Nephron progenitor cell (in vitro differentiated cells): ENCODE measurements at places on chromosomes 11 and 22.

DNA sequence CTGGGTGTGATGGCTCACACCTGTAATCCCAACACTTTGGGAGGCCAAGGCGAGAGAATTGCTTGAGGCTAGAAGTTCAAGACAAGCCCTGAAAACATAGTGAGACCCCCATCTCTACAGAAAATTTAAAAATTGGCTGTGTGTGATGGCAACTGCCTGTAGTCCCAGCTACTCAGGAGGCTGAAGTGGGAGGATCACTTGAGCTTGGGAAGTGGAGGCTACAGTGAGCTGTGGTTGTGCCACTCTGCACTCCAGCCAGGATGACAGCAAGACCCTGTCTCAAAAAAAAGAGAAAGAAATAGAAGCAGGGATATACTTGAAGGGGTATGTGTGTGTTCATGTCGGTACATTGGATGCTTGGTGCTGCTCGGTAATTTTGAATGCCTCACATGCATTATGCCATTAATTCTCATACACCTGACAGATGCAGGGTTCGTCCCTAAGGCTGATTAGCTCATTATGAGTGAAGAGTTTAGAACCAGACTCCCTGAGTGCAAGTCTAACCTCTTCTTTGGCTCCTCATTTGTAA is 14.0 kb downstream of the CRKL start:
- no peak for DNase-seq

- no peak for DNase-seq
Observed at GRCh38 chr11:130313383-130314183, 1.1 kb downstream of the ZBTB44 start.

DNA sequence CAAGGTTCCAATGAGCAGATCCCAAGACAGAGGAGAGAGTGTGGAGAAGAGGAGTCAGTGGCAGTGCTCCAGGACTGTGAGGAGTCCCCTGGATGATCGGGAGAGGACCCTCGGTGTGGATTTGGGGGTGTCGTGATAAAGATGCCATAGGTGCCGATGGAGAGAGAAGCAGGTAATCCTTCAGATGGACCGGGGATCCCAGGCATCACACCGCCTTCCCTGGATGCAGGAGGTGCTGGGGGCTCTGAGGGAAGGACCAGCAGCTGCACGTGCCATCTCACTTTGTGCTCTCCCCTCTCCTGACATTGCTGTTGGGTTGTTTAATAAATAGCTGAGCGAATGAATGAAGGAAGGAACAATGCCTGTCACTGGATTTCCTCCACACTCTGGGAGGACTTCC is 744.1 kb downstream of the BRD1 start:
- DNase-seq, result no peak

DNA sequence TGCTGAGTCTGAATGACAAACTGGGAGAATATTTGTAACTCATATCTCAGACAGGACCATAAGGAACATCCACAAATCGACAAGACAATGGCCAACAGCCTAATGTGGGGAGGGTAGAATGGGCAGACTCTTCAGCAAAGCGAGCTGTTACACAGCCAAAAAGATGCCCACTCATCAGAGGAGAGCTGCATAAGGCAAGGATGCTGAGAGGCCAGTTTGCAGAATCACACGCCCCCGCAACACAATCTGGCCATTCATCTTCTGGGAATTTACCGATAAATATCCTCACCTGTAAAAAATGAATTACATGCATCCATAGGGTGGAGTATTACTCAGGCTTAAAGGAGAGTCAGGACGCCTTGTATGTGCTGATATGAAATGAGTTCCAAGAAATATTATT is 57.5 kb upstream of the SLC22A12 start:
- no peak for DNase-seq

DNA sequence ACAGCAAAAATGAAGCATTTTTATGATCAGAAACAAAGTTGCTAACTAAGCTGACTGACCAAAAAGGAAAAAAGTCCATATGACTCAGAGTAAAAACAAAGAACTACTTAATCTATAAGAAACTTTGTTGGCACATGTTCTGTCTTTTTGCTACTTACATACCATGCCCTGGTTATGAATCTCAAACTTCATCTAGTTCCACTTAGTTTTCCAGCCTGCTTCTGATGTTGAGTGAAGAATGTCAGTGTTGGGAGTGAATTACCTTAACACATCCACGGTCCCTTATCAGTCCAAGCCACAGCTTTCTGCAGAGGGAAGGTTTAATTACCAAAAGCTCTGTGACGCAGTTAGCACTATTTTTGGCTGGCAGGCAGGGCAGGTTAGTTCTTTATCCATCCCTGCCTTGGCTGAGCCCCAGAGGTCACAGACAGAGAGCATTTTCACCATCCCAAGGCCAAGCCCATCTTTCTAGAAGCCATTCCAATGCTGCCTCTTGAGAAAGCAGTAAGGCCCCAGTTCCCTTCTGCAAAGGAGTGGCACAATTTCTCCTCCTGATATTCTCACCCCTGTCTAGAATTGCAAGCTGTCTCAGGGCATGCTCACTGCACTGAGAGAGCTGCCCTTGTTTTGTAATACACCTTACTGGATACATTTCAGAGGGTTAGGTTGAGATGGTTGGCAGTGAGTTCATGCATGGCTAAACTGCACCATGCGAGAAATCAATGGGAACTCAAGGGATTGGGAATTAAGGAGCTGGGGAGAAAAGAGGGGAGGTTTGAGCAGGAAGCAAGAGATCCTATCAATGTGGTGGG is 67.1 kb downstream of the SLC1A2 start:
- DNase-seq, result no peak

DNA sequence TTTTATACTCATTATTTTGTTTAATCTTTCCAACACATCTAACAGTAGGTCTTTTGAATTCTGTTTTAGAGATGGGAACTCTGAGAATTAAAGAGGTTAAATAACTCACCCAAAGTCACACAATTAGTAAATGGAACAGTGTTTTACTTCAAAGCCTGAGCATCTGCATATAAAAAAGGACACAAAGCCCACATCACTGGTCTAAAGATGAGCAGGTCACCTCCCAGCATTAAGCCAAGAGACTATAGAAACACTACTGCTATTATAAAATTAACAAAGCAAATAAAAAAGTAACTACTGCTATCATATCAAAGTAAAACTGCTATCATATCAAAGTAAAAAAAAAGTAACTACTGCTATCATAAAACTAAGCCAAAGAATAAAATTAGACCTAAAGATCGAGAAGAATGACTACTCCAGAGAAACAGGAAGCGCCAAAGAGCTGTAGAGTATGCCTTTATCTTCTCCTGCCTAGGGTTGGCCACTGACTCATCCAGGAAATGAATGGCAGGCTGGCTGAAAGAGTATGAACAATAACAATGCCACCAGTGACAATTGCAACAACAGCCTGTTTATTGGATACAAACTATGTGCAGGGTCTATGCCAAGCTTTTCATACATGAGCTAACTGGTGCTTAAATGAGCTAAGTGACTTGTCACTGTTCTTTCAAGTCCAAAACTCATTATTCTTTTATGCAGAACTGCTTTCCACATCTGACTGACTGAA is 1153.0 kb upstream of the TENM4 start:
- DNase-seq, result no peak

DNA sequence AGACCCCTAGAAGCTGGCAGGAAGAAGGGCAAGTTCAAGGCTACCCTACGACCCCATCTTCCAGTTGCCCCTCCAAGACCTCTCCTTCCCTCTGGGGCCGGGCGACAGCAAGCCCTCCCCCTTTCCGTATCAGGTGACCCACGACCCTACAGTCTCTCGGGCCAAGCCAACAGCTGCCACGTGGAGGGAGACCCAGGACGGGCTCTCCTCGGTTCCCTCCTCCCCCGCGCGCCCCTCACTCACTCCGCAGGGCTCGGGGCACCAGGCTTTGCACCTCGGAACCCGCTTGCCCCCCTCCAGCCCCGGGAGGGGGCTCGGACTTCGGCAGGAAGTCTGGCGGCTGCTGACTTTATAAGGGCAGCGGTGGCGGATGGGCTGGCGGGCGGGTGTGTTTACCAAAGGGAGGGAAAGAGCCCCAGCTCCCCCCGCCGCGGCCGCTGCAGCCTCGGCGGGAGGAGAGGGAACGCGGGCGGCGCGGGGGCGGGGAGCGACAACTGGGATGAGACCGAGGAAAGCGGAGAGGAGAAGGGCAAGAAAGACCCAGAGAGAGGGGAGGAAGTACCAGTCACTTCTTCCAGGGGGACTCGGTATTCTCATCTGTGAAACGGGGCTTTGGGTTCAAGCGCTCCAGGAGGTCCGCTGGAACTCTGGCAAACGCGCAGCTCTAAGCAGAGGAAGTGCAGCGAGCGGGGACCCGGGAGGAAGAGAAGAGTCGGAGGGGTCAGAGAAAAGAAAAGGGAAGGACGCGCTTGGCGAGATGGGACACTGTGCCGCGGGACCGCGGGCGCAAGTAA is 767 bp downstream of the SLC43A1 start:
- DNase-seq, result peak; percentile 61

DNA sequence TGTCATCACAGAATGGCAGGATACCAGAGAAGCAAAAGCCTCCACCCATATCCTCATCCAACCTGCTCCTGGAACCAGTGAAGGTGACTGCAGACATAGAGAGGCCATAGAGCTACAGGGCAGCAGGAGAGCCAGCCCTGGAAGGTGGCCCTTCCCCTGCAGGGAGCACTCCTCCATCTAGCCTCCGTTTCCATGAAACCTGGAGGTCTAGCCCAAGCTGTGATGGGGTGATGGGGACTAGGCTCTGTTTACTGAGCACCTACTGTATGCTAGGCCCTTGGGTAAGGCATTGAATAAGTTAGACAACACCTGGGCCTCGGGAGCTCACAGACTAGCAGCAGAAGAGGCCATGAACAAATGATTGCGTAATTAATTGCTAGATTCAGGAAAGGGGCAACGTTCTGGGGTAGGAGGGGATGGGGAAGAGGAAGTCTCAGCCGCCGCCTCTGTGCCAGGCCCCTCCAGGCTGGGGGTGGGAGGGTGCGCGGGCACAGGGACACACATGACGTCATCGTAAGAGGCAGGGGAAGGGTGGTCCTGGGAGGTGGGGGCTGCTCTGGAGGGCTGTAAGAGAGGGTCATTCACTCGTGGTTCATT is 784 bp upstream of the SYNGR1 start:
- no peak for DNase-seq

- peak; percentile 64 for DNase-seq
Observed at GRCh38 chr11:76919887-76920746, 59.4 kb downstream of the ACER3 start.

- peak; percentile 87 for DNase-seq
Observed at GRCh38 chr11:128172046-128172878, 415.1 kb downstream of the ETS1 start.

DNA sequence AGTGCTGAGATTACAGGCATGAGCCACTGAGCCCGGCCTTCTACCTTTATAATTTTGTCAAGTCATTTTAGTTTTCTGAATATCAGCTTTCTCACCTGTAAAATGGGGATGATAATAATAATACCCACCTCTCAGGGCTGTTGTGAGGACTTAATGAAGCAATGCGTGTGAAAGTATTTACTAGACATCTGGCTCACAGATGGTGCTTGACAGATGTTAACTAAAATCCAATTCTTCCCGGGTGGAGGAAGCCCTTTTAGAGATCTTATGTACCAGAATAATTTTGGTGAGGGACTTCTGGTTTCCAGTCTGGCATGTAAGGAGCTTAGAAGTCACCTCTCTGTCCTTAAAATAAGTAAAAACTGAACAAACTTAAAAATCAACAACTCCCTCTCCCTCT is 43.7 kb upstream of the NUP160 start:
- DNase-seq, result no peak

- no peak for DNase-seq
Observed at GRCh38 chr22:27417421-27417814, 384.1 kb downstream of the MN1 start.

DNA sequence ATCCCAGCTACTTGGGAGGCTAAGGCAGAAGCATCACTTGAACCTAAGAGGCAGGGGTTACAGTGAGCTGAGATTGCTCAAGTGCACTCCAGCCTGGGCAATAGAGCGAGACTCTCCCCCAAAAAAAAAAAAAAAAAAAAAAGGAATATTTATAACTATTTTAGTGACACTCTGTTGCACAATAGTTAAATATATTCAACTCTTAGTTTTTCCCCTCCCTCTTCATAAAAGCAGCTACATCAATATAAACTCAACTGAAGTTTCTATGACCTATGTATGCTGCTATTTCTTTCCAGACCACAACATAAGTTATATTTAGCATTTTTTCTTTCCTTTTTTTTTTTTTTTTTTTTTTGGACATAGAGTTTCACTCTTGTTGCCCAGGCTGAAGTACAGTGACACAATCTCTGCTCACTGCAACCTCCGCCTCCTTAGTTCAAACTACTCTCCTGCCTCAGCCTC is 19.2 kb downstream of the CELF1 start:
- no peak for DNase-seq

DNA sequence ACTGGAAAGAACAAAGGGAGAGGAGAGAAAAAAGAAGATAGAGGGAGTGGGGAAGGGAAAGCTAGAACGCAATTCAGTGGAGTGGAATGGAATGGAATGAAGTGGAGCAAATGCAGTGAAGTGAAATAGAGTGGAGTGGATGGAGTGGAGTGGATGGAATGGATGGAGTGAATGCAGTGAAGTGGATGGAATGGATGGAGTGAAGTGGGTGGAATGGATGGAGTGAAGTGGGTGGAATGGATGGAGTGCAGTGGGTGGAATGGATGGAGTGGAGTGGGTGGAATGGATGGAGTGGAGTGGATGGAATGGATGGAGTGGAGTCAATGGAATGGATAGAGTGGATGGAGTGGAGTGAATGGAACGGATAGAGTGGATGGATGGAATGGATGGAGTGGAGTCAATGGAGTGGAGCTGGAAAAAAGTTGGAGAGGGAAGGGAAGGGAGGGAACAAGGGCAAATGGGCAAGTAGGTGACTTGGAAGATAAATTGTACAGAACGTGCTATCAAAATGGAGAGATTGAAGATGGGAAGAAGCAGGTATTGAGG is 13.9 kb downstream of the IFITM10 start:
- no peak for DNase-seq

DNA sequence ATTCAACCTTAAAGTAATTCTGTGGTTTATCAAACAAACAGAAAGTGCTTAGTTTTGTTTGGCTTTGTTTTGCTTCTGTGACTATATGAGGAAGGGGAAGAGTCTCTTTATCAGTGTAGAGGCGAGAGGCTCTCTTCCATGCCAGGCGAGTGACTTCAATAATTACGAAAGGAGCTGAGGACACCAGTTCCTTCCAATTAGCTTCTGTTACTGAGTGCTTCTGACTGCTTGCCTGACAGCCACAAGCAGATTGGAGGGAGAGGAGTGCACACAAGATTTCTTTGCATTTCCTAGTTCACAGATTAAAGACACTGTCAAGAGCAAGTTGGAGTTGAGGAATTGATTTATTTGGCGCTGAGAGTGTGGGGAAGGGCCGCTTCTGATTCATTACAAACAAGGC is 1484.5 kb upstream of the TENM4 start:
- DNase-seq, result no peak

GRCh38 chr11:107719557-107720302 is 7.9 kb upstream of the SLN start:
- no peak for DNase-seq

DNA sequence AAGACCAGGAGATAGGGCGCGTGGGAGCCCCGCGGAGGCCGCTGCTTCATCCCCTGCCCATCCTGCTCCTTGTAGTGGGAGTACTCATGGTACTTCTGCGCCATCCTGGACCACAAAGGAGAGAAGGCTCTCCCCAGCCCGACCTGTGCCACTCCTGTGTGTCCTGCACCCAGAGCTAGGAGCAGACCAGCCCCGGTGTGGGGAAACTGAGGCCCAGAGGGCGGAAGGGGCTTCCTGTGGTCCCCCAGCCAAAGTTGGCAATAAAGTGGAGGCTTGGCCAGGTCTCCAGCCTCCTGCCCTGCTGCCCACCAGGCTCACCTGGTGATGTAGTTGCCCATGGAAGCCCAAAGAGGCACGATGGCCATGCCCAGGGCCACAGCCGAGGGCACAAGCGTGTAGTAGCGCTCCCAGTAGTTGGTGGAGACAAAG is 4.7 kb downstream of the UNC93B1 start:
- no peak for DNase-seq
